Subcutaneous adipose tissue (tissue), 4 donors: ENCODE measurements at places on chromosomes 16 and 17. TPM values are rescaled to one million over a fixed set of nuclear protein-coding genes. Genes with fewer than 3 reads are reported as not detected.

CLEC3A gene
- not detected for total RNA-seq

SGCA gene
- total RNA-seq = 4.4 TPM

MEOX1 gene
- total RNA-seq = 5.6 TPM

BHLHA9 gene
- not detected for total RNA-seq

RMI2 gene
- not detected for total RNA-seq

CFDP1 gene
- 53.5 TPM for total RNA-seq

PRR15L gene
- total RNA-seq = 0.49 TPM

AATK gene
- 1.9 TPM for total RNA-seq

PITPNC1 gene
- total RNA-seq = 12.1 TPM
